ENCODE measurements at places on chromosomes 11 and 22. TPM values are rescaled to one million over a fixed set of nuclear protein-coding genes. Genes with fewer than 3 reads are reported as not detected.

PLA2G3 gene
- total RNA-seq: not detected

WNT11 gene
- 0.47 TPM for total RNA-seq

FIBIN gene
- not detected for total RNA-seq

USH1C gene
- total RNA-seq: not detected

OR51I1 gene
- total RNA-seq: not detected

DNA sequence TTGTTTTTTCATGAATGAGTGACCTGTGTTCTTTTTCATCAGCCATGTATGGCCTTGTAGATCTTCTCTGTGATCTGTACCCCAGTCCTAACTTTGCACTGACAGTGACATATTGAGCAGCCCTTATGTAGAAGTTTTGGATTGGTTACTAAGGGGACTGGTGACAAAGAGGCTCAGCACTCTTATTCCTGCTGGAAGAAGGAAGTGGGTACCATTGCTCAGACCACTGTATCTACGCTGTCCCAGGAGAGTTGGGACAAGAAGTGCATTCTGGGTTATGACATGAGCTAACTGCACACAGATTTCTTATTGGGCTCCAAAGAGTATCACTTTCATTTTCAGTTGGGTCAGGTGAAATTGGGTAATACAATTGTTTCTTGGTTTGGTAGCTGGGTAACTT is 107.8 kb upstream of the RASSF10 start:
- no peak for DNase-seq

- DNase-seq: no peak
Observed at GRCh38 chr11:19873730-19874129, 161.1 kb downstream of the NAV2 start.

DNA sequence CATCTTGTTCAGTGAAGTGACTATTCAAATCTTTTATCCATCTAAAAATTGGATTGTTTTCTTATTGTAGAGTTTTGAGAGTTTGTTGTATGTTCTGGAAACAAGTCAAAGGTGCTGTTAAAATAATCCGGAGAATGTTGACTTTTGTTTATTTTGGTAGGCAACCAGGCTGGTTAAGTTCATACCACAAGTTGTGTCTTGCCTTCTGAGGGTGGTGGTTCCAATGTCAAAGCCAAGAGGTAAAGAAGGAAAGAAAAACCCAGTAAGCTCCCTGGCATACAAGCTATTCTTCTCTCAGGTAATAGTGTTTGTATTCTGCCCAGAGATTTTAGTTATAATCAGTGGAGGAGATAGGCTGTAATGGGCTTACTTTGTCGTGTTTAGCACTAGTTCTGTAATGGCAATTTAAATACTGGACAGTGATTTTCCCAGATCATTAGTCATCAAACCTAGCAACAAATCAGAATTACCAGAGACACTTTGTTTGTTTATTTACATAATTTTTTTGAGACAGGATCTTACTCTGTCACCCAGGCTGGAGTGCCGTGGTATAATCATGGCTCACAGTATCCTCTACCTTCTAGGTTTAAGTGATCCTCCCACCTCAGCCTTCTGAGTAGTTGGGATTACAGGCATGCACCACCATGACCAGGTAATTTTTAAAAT is 15.1 kb upstream of the CSRP3 start:
- no peak for DNase-seq

DNA sequence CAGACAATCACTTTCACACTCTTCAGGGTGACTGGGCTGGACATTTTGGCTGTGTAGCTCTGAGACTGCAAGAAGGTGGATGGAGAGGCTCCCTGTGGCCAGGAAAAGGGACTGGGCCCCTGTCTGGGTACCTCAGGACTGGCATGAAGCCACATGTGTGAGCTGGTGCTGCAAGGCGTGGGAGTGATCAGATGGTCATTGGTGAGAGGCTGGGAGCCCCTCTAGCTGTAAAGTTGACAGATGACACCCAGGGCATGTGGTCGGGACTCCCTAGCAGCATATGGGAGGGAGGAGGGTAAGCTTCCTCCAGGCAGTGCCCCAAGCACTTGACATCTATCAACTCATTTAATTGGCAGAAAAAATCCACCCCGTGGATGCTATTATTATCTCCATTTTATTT is 18.9 kb upstream of the CABP2 start:
- no peak for DNase-seq

DNA sequence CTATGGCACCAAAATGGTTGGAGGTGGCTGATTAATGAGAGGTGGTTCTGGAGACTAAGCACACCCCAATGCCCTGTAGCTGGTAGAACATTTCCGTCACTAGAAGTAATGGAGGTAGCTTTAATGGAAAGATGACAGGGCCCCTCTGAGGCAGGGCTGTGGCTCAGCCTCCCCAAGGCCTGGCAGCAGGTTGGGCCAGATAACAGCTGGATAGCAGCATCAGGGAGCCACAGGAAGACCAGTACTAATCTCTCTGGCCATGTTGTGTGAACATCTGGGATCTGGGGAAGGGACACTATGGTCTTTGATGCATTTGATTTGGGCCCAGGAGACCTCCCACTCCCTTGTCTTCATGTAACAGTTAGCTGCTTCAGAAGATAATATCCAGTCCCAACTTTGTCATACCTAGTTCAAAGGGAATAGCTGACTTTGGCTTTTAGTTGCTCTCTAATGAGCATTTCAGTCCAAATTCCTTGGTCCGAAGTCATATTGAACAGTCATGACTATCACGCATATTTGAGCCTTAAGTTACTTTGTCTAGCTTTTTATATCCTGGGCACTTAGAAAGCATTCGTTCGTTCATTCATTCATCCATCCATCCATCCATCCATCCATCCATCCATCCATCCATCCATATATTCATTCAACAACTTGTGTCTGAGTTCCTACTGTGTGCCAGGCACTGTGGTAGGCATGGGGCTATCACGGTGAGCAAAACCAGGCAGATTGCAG is 53.0 kb upstream of the LMO2 start:
- no peak for DNase-seq
